ENCODE measurements at places on chromosomes 12 and 14.

DNA sequence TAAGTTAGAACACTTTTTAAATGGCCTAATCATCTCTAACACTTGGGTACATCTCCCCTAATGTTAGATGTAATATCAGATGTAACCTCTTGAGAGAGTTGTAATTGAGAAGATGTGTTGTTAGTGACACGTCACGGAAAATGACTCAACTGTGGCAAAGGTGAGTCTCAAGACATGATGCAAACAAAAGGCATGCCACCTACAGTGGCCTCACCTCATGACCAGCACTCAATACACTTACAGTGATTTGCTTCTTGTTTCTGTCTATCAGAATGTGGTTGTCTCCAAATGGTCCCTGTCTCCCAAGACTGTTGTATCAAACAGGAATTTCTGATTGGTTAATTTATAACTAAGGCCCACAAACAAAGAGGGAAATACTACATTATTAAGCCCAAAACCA, 91.2 kb downstream of the SLC25A21 start:
- no peaks in the 10 kb centered on the region for H3K27me3 ChIP-seq
- H3K27ac ChIP-seq: no peak overlapping the region
- no peaks in the 10 kb centered on the region for H3K4me1 ChIP-seq
- no peak overlapping the region for H3K4me3 ChIP-seq
- no peaks in the 10 kb centered on the region for H3K36me3 ChIP-seq

DNA sequence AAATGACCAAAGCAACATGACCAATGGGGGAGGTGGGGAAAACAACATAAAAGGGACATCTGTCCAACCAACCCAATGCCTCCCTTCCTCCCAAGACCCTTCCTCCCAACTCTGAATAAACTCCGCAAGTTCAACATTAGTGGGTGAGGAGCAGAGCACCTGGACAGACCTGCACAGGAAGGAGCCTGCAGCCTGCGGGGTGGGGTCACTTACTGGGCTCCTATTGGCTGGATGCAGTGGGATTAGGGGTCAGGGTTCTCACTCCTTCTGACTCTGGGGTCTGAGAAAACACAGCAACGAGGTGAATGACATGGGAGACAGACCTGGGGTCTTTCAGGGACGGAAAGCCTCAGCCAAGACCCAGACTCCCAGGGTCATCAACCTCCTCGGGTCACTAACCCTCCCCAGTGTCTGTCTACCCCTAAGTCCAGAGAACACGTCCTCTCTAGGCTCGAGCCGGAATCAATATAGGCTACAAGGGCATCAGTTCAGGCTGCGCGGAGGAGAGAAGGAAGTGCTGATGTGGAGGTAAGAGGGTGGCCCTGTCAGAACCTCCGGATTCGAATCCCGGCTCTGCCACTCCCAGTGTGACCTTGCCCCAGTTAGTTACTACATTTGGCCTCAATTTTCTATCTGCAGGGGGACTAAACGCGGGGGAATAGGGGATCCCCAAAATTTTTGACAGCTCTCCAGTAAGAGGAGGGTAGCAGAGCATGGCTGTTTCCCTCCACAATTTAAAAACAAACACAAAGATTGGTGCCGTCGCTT, 860 bp downstream of the NDRG2 start:
- peak overlapping the region; percentile 51 for H3K27ac ChIP-seq
- H3K27me3 ChIP-seq: peaks cover 8% of the 10 kb centered on the region
- no peaks in the 10 kb centered on the region for H3K36me3 ChIP-seq
- peak; percentile 11 for DNase-seq

GRCh38 chr14:103055695-103056094, 1.7 kb downstream of the CDC42BPB start:
- peak overlapping the region; percentile 45 for H3K4me3 ChIP-seq
- no peak overlapping the region for H3K27ac ChIP-seq
- H3K27me3 ChIP-seq: peaks cover 31% of the 10 kb centered on the region
- no peaks in the 10 kb centered on the region for H3K36me3 ChIP-seq

DNA sequence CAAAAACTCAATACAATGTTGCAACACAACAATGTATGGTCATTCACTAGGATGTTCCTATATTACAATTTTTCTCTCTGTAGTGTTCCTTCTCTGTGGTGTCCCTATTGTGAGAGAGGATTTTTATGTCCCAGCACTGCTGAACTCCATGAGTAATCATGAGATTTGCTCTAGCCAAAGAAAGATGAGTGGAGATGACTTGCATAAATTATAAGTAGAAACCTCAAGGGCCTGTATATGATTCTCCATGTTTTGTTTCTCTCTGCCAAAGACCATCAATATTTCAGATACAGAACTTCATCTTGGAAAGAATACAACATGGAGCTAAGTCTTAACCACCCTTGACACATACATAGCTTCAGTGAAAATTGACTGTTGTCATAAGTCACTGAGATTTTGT, 579.1 kb downstream of the TMTC2 start:
- no peak overlapping the region for H3K27ac ChIP-seq
- H3K4me3 ChIP-seq: no peak overlapping the region
- H3K36me3 ChIP-seq: no peaks in the 10 kb centered on the region
